CD4-positive, alpha-beta T cell (primary cell): ENCODE measurements at places on chromosomes 11 and 22.
A peak's percentile ranks its signal among the peaks of the same experiment; 100 is the strongest.

GRCh38 chr22:50490531-50491308 is 4.1 kb downstream of the MIOX start:
- no peak overlapping the region for H3K4me3 ChIP-seq
- no peak overlapping the region for H3K27ac ChIP-seq
- H3K36me3 ChIP-seq = no peaks in the 10 kb centered on the region
- no peaks in the 10 kb centered on the region for H3K27me3 ChIP-seq

DNA sequence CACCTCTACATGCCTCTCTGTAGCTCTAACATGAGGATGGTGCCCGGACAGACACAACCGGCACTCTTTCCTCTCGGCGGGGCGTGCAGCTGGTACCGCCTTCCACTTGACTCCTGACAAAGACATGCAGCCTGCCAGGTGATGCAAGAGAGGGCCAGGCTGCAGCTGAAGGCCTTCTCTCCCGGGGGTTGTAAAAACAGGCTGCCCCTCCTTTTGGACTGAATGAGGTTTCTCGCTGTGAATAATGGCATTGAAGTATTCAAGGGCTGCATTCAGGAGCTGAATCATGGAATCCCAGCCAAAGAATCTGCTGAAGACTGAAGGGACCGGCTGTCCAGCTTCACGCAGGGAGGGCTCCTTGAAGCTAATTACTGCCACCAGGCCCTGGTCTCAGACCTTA is 110.9 kb downstream of the GALNT18 start:
- H3K4me3 ChIP-seq = no peak overlapping the region
- no peaks in the 10 kb centered on the region for H3K36me3 ChIP-seq
- H3K4me1 ChIP-seq = no peaks in the 10 kb centered on the region
- DNase-seq = no peak
- no peaks in the 10 kb centered on the region for H3K27me3 ChIP-seq

- H3K27me3 ChIP-seq = no peaks in the 10 kb centered on the region
- no peak for DNase-seq
- H3K4me3 ChIP-seq = no peak overlapping the region
- H3K36me3 ChIP-seq = peaks cover 11% of the 10 kb centered on the region
- no peak overlapping the region for H3K27ac ChIP-seq
These were observed 8.0 kb downstream of the NUMA1 start for GRCh38 chr11:72072348-72072747.

DNA sequence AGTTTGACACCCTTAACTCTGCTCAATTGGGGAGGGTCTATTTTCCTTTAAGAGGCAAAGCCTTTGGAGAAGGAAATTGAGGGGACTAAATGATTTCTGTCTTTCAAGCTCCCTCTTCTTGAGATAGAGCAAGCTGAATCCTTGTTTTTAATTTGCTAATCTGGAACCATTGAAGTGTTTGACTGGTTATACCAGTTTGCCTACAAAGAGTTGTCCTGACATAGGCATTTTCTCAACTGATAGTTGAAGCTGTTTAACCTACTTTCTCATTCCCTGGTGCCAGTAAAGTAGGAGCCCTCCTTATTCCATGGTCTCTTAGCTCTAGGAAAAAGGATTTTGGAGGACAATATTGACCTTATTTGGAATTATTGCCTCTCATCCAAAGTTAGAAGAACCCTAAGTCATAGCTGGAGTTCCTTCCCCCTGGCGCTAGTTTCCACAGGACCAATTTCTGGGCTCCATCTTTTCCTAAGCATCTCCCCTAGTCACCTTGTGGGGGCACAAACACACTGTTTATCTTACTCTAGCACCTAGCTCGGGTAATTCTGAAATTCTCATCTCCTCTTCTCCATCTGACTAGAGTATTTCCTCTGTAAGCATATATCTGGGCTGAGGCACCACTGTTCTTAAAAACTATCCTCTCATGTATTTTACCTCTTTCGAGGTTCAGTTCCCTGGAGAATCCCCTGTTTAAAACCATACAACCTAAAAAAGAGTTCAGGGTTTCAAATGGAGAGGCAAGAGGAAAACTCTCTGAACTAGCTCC is 7.4 kb downstream of the ZDHHC5 start:
- H3K4me1 ChIP-seq = peaks cover 52% of the 10 kb centered on the region
- no peaks in the 10 kb centered on the region for H3K27me3 ChIP-seq
- H3K27ac ChIP-seq = no peak overlapping the region
- H3K4me3 ChIP-seq = no peak overlapping the region
- DNase-seq = no peak

DNA sequence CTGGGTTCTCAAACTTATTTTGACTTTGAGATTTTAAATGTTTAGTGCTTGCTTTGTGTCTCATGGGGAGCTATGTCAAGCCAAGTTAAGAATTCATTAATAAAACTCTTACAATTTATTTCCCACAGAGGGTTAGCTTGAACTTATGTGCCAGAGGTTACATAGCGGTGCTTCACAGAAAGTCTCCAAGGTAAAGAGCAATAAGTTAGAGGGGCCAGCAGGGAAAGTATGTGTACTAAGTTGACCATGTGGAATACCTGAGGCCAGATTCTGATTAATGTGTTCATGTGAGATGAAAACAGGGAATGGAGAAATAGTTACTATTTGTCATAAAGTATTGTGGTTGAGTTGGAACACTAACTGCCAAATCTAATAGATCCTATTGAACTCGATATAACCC is 149.3 kb downstream of the TMEM135 start:
- DNase-seq = no peak
- no peaks in the 10 kb centered on the region for H3K27me3 ChIP-seq
- H3K4me3 ChIP-seq = no peak overlapping the region

- H3K4me3 ChIP-seq = no peak overlapping the region
- H3K27me3 ChIP-seq = no peaks in the 10 kb centered on the region
- peak; percentile 42 for DNase-seq
- peak overlapping the region; percentile 79 for H3K27ac ChIP-seq
- H3K4me1 ChIP-seq = peaks cover 38% of the 10 kb centered on the region
- H3K36me3 ChIP-seq = no peaks in the 10 kb centered on the region
These were observed 58.4 kb upstream of the PSMA1 start for GRCh38 chr11:14578541-14578956.

DNA sequence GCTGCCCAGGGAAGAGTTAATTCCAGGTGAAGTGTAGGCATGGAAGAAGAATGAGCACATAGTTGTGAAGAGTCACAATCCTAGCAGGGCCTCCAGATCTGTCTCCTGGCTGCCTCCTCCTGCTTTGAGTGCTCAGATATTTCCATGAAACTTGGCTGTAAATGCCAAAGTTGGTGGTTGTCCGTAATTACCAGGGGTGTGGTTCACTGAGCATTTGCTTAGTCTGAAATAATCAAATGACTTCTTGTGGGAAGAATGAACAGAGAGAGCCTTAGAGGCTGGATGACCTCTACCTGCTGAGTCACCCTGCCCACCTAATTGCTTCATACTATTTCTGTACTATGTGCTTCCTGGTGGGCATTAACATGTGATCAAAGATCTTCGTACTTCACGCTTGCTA is 50.9 kb downstream of the APIP start:
- no peak for DNase-seq
- H3K4me3 ChIP-seq = no peak overlapping the region
- H3K27me3 ChIP-seq = no peaks in the 10 kb centered on the region
- no peaks in the 10 kb centered on the region for H3K36me3 ChIP-seq

GRCh38 chr22:19044381-19044780 is 77.8 kb downstream of the DGCR2 start:
- DNase-seq = no peak
- H3K27me3 ChIP-seq = no peaks in the 10 kb centered on the region
- no peak overlapping the region for H3K27ac ChIP-seq
- peaks cover 100% of the 10 kb centered on the region for H3K36me3 ChIP-seq
- no peaks in the 10 kb centered on the region for H3K4me1 ChIP-seq

- no peak for DNase-seq
- H3K4me3 ChIP-seq = no peak overlapping the region
- H3K4me1 ChIP-seq = peaks cover 82% of the 10 kb centered on the region
- peak overlapping the region; percentile 39 for H3K27ac ChIP-seq
These were observed 44.9 kb downstream of the CD82 start for GRCh38 chr11:44610186-44610955.

GRCh38 chr22:38572065-38572464 is 2.1 kb upstream of the DMC1 start:
- peak; percentile 50 for DNase-seq
- H3K4me1 ChIP-seq = peaks cover 20% of the 10 kb centered on the region
- H3K27ac ChIP-seq = no peak overlapping the region
- H3K36me3 ChIP-seq = no peaks in the 10 kb centered on the region
- H3K4me3 ChIP-seq = no peak overlapping the region

DNA sequence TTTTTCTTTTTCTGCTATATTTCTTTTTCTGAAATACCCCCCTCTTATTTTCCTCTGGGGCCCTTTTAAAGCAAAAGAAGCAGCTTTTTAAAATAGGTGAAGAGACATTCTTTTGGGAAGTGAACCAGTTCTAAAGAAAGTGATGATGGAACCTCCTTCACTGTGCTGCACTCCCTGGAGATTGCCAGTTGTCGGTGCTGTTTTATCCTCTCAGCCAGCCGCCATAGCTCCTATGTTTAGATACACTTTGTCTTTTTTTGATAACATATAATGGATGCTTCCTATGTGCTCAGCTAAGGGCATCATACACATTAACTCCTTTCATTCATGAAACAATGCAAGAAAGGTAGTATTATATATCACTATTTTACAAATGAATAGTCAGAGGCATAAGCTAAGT is 14.0 kb downstream of the CFAP300 start:
- no peak overlapping the region for H3K4me3 ChIP-seq
- no peak overlapping the region for H3K27ac ChIP-seq
- DNase-seq = no peak
- H3K4me1 ChIP-seq = no peaks in the 10 kb centered on the region

GRCh38 chr22:48318575-48319320 is 1508.9 kb downstream of the BRD1 start:
- no peaks in the 10 kb centered on the region for H3K27me3 ChIP-seq
- no peaks in the 10 kb centered on the region for H3K4me1 ChIP-seq
- H3K27ac ChIP-seq = no peak overlapping the region
